Activated CD4-positive, alpha-beta T cell treated with anti-CD3 and anti-CD28 coated beads for 36 hours (primary cell): ENCODE measurements at places on chromosomes 5 and 9. TPM values are rescaled to one million over a fixed set of nuclear protein-coding genes. Genes with fewer than 3 reads are reported as not detected.

Gene FABP6
- total RNA-seq = not detected

GRCh38 chr5:176873541-176874172 lies 25.5 kb downstream of the HK3 start:
- peaks cover 20% of the 10 kb centered on the region for H3K27me3 ChIP-seq
- DNase-seq = no peak
- peaks cover 7% of the 10 kb centered on the region for H3K4me1 ChIP-seq
- H3K4me3 ChIP-seq = no peak overlapping the region
- no peak overlapping the region for H3K27ac ChIP-seq
- H3K36me3 ChIP-seq = no peaks in the 10 kb centered on the region

GRCh38 chr9:137063311-137064026 lies 6.9 kb downstream of the SAPCD2 start:
- no peak for DNase-seq
- H3K4me1 ChIP-seq = peaks cover 5% of the 10 kb centered on the region
- no peak overlapping the region for H3K27ac ChIP-seq
- H3K4me3 ChIP-seq = no peak overlapping the region

Gene DNAI1
- 0.34 TPM for total RNA-seq

Gene TCF7
- 94.8 TPM for total RNA-seq

DNA sequence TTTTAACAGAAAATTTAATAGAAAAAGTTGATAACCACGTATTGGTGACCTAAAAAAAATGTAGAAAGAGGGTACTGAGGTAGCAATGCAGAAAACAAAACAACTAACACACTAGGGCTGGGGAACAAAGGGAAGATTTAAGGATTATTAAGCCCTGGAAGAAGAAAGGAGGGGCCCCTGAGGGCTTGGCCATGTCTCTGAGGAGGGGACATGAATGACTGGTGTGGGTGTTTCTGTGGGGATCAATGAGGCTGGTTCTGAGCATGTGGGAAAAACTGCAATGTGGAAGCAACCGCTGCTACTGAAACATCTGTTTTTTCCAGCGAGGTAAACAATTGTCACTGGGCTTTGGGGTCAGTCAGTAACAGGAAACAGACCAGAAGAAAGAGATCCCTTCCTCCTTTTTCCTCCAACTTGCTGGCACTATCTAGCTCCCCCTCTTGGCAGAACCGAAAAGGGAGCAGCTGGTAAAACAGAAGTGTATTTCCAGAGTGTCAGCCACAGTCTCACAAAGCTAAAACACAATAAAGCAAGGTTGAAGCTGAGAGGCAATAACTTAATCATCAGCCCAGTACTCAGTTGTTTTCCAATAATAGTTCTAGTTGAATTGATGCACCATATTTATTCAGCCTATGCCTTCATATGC lies 48.3 kb downstream of the ATPSCKMT start:
- H3K27me3 ChIP-seq = no peaks in the 10 kb centered on the region
- H3K27ac ChIP-seq = no peak overlapping the region
- no peak overlapping the region for H3K4me3 ChIP-seq
- H3K4me1 ChIP-seq = no peaks in the 10 kb centered on the region
- DNase-seq = no peak

- peak; percentile 54 for DNase-seq
- no peak overlapping the region for H3K4me3 ChIP-seq
- peaks cover 39% of the 10 kb centered on the region for H3K27me3 ChIP-seq
These were observed 1.0 kb downstream of the ADAMTS19 start for GRCh38 chr5:129460936-129461710.

GRCh38 chr5:178555005-178555404 lies 35.2 kb downstream of the COL23A1 start:
- H3K4me1 ChIP-seq = no peaks in the 10 kb centered on the region
- H3K27ac ChIP-seq = no peak overlapping the region
- H3K36me3 ChIP-seq = no peaks in the 10 kb centered on the region
- H3K27me3 ChIP-seq = peaks cover 6% of the 10 kb centered on the region
- no peak overlapping the region for H3K4me3 ChIP-seq

DNA sequence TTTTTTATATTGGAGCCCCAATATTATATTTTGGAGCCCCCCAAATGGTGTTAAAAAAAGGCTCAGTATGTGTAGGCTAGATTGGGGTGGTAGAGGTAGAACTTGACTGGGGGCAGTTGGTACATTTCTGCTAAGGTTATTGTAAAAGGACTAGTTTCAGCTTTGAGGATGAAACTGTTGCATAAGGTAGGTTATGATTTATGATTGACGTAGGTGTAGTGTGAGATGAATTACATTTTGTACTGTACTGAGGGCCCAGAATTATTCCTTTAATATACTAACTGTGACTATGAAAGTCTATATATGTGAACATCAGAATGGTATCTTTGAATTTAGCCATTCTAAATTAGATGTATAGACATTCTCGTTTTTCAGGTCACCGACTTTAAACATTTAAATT lies 3.6 kb downstream of the RIC1 start:
- H3K4me1 ChIP-seq = peaks cover 42% of the 10 kb centered on the region
- no peak overlapping the region for H3K4me3 ChIP-seq
- no peaks in the 10 kb centered on the region for H3K27me3 ChIP-seq
- no peak for DNase-seq
